Uterus (tissue), 4 donors: ENCODE measurements at places on chromosomes 7 and 10.

DNA sequence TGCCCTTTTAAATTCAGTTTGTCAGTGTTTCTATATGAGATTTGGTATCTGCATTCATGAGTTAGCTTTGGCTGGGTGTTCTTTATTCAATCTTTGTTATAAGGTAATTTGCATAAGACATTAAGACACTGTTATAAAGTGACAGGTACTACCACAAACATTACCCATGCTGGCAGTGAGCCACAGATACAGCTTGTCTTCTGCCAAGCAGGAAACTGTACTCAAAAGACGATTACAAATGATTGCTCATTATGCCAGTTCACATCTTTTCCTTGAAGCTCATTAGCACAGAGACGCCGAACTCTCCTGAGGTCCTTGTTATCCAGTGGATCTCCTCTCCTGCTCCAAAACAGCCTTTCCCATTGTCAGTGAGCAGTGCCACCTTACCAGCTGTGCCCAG, 30.4 kb downstream of the AMPH start:
- no peak for DNase-seq

- DNase-seq: no peak
Observed at GRCh38 chr7:105806592-105807447, 69.6 kb downstream of the ATXN7L1 start.

DNA sequence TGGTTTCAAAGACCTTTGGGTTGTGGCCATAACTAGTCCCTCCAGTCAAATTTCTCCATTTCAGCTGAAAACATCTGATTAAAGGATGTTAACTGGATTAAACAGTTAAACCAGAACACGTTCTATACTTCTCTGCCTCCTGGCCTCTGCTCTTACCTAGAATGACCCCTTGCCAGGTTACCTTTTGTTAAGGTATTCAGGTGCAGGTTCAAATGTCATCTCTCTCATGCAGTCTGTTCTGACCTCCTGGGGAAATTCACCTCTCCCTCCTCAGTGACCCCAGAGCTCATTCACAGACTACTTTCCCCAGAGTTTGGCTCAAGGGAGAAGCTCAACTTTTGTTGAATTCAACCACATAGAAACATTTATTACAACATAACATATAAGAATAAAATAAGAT, 67.8 kb downstream of the RELN start:
- DNase-seq: no peak

DNA sequence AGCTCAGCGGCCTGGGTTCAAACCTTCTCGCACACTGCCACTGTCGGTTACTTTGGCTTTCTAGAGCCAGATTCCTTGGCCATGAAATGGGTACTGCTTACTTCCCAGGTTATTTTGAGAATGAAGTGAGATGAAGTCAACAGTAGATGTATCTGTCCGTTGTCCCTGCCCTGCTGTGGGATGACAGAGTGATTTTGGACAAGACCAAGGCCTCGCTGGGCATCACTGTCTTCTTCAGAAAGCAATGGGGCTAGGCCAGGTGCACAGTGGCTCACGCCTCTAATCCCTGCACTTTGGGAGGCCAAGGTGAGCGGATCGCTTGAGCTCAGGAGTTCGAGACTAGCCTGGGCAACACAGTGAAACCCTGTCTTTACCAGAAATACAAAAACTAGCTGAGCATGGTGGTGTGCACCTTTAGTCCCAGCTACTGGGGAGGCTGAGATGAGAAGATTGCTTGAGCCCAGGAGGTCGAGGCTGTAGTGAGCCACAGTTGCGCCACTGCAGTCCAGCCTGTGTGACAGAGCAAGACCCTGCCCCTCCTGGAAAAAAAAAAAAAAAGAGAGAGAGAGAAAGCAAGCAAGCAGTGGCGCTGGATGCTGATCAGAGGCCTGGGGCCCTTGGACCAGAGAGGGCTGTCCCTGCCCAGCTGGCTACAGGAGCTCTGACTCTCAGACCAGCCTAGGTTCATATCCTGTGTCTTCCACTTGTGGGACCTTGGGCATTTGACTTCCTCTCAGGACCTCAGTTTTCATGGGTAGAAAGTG, 25.8 kb downstream of the ZMIZ1 start:
- DNase-seq: no peak

GRCh38 chr10:5013385-5013784, 9.7 kb upstream of the AKR1C2 start:
- no peak for DNase-seq

- no peak for DNase-seq
Observed at GRCh38 chr7:23802720-23803397, 92.8 kb downstream of the STK31 start.

GRCh38 chr10:86658751-86659150, 4.4 kb downstream of the OPN4 start:
- no peak for DNase-seq

- DNase-seq: no peak
Observed at GRCh38 chr10:22317076-22317370, 835 bp downstream of the COMMD3 start.

GRCh38 chr10:14563076-14563336, 211.7 kb downstream of the FAM107B start:
- DNase-seq: no peak

DNA sequence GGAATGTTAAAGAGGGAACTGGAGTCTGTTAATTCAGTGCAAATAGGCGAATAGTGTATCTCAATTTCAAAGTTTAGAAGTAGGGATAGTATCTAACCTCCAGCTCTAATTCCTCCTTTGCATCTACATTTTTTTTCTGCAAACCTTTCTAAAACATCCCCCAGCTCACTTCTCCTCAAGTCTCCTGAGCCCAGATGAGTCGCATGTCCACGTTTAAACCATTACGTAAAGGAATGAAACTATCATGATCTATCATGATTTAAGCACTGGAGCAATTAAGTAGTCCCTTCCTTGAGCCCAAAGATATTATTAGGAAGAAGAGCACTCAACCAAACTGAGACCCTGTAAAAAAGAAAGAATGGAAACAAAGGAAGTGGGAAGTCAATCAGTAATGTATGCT, 29.9 kb downstream of the GPR22 start:
- no peak for DNase-seq

DNA sequence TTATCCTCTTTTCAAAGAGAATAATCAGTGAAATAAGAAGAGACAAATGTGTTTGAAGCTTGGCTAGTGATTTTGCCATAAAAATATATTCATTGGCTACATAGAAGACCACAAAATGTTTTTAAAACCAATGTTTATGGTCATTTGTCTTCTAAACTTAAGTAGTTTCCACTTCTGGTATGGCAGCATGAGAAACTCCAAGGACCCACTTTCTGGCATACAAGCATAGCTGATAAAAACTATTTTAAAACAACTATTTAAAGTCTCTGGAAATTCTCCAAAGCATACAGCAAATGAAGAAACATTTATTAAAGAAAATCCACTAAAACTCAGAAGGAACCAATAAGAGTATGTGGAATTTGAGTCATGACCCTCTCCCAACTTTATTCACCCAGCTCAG, 89.2 kb upstream of the TOMM7 start:
- DNase-seq: no peak
